ENCODE measurements at places on chromosomes 7 and 10.

DNA sequence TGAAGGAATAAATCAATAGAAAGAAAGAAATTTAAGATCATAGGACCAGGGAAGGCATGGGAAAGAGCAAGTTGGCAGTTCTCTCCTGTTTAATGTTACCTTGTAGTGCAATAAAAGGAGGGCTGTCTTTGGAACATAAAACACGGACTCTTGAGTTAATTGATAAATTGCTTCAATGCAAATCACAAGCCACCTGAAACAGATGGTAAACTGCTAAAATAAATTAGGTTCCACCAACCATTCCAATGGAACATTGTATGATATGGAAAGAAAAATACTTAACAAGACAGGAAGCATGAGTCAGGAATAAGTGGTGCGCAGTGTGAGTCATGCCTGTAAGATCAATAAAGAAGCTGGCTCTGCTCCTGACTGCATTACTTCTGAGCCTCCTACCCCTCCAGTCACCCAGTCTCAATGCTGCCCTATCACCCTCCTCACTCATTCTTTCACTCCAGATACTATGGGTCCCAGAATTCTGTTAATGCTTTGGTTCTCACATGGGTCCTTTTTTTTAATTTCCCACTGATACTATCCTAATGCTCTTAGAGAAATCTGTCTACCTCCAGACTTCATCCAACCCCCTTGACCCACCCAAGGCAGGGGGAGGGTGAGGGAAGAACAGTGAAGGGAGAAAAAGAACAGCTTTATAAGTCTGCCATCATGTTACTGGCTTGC, 78.9 kb downstream of the LRRC17 start:
- DNase-seq: peak; percentile 56

GRCh38 chr7:73626814-73627213, 2.5 kb upstream of the MLXIPL start:
- no peak for DNase-seq

GRCh38 chr10:131546086-131546810, 234.7 kb upstream of the TCERG1L start:
- no peak for DNase-seq

DNA sequence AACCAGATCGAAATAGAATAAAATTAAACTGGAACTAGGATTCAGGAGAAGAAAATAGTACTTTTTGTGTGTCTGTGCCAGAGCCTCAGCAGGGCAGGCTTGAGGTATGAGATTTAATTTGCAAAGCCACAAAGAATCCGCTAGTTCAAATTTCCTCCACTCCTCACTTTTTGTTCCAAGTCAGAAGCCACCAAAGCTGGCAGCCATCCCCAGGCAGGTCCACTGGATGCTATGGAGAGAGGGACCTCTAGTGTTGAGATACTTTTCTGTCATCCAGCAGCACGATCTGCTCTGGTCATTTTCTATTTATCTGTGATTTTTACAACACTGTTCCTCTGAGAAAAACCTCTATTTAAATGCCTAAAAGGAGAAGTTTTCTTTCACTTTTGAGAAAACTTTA, 147.9 kb upstream of the FRMD4A start:
- DNase-seq: peak; percentile 29

GRCh38 chr7:82839555-82839954, 323.1 kb downstream of the PCLO start:
- no peak for DNase-seq

- DNase-seq: peak; percentile 39
These were observed 101.2 kb upstream of the ZNF746 start for GRCh38 chr7:149598721-149599308.

DNA sequence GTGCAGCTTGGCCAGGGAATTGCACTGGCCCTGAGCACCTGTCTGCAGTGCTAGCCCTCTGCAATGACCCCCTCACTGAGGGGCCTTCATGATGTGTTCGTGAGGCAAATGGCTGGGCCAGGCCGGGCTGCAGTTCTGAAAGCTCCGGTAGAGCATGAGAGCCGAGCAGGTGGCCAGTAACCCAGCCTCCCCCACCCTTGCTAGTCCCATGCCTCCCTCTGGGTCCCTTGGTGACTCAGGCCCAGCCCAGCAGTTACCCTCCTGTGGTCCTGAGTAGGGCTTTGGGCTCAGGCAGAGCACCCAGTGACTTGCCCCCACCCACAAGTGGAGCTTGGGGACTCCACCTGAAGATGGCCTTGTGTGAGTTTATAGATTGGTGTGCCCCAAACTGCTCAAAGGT, 16.1 kb upstream of the CSGALNACT2 start:
- DNase-seq: no peak

DNA sequence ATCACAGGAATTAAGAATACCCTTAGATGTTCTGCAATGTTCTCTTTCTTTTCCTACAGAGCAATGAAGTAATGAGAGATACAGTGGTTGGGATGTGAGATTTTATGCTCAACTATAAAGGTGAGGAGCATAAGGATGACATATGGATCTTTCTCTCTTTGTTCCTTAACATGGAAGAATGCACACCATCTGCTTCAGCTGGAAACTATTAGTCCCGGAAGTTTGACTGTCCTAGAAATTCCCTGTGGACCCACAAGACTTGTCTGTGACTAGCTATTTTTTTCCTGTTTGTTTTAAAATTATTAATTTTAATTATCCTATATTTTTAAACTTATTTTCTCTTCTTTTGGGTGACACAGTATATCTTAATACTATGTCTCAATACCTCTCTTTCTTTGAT, 80.2 kb downstream of the DKK1 start:
- no peak for DNase-seq

DNA sequence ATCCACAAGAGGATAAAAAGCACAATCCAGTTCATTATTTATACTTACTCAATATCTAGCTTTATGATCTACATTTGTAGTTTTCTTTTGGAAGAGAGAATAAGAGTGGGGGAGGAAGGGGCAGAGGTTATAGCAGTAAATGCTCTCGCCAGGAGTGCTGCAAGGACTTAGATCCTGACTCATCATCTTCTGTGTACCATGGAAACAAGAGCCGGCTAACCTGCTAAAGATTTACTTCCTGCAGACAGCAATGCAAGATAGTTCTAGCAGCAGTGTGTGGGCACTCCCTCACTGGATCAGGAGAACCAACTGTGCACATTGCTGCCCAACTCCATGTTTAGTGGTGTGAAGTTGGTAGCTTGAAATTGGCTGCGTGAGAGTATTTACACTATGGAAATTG, 47.7 kb upstream of the TRIL start:
- DNase-seq: no peak

DNA sequence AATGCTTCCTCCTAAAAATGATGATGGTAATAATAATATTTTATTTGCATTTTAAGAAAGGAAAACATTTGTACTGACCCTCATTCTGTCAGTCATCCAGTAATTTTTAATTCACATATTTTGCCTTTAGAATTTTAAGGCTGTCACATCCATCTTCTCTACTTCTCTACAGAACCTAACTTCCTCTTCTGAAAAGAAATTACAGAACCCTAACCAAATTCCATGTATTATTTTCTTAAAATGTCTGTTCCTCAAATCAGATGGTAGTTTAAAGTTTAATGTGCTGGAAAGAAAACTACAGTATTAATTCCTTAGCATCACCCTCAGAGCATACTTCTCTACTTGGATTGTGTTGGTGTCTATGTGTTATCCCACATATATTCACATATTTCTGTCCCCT, 9.0 kb downstream of the PIK3CG start:
- DNase-seq: no peak

GRCh38 chr7:67866812-67867211, 870.2 kb downstream of the TYW1 start:
- DNase-seq: no peak

DNA sequence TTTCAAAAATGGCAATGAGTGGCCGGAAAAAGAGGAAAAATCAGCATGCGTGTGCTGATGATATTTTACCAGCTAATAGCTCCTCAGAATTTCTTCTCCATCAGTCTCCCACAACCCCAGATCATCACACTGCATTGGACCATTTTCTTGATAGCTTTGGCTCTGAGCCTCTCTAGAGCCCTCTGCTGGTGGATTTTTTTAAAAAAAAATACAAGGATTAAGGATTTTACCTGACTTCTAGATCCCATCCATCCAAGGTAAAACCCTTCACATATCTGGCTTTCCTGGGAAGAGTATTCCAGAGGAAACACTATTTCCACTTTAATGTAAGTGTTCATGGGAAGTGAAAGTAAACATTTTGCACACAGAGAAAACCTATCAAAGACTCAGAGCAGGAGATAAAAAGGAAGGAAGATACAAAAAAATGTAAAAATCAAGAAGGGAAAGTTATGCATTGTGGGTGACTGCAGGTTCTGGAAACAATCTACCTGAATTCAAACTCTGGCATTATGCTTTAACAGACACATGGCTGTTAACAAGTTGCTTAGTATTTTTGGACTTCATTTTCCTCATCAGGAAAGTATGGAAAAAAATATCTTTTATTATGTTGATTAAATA, 380.9 kb downstream of the LRRTM3 start:
- no peak for DNase-seq

DNA sequence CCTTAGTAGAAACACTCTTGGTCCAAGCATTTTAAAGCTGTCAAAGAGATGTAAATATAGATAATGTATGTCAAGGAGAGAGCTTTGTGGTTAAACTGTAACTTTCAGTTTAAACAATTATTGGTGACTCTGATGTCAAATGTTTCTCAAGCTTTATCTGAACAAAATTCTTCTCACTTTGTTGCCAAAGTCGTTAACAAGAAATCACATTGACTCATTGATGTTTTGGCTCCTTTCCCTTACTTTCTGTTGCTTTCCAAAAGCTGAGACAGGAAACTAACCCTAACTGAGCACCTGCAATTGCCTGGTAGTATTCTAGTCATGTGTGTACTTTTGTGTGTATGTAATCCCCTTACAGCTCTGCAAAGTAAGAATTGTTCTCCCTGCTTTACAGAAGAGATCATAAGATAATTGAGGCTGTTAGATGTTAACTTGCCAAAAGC, 108.5 kb downstream of the CFTR start:
- no peak for DNase-seq

GRCh38 chr10:71731791-71732190, 12.2 kb upstream of the C10orf105 start:
- no peak for DNase-seq

GRCh38 chr7:20296444-20296843, 34.3 kb upstream of the ITGB8 start:
- DNase-seq: no peak

DNA sequence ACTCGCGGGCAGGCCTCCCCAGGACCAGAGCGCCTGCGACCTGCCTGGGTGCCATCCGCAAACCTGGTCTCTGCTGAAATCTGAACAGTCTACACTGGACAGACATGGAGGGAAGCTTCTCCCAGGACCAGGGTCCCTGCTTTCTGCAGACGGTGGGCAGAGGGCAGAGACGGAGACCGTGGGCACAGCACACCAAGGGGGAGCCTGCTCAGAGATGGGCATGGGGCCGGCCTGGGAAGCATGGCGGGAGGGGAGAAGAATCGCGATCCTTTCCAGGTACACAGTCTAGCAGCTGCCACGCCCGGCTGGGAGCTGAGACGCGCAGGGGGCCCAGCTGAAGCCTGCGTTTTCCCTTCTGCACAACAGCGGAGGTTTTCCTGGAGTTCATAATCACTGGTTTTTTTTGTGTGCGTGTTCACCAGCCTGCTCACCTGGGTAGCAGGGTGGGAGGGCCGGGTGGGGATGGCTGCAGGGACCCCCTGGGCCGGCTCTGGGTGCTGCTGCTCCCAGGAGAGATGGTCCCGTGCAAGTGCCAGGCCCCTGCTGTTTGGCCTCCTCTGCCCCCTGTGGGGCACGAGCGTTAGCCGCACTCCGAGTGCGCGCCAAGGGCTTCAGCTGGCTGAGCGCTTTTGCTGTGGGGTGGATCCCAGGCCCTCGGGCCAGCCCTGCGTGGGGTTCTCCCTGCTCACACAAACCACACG, 448.8 kb downstream of the DNAJB6 start:
- no peak for DNase-seq

- DNase-seq: no peak
These were observed 489.4 kb upstream of the SORCS1 start for GRCh38 chr10:107653832-107654287.

- DNase-seq: peak; percentile 87
These were observed 18.7 kb upstream of the ZNF488 start for GRCh38 chr10:47402641-47403301.

DNA sequence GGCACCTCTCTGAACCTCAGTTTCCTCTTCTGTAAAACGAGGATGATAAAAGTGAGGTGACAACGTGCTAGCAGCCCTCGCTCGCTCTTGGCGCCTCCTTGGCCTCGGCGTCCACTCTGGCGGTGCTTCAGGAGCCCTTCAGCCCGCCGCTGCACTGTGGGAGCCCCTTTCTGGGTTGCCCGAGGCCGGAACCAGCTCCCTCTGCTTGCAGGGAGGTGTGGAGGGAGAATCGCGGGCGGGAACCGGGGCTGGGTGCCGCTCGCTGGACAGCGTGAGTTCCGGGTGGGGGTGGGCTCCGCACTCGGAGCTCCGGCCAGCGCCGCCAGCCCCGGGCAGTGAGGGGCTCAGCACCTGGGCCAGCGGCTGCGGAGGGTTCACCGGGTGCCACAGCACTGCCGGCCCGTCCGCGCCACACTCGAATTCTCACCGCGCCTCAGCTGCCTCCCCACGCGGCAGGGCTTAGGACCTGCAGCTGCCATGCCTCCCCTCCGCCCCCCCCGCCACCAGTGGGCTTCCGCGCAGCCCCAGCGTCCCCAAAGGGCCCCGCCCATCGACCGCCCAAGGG, 24.3 kb upstream of the ACSL5 start:
- no peak for DNase-seq

DNA sequence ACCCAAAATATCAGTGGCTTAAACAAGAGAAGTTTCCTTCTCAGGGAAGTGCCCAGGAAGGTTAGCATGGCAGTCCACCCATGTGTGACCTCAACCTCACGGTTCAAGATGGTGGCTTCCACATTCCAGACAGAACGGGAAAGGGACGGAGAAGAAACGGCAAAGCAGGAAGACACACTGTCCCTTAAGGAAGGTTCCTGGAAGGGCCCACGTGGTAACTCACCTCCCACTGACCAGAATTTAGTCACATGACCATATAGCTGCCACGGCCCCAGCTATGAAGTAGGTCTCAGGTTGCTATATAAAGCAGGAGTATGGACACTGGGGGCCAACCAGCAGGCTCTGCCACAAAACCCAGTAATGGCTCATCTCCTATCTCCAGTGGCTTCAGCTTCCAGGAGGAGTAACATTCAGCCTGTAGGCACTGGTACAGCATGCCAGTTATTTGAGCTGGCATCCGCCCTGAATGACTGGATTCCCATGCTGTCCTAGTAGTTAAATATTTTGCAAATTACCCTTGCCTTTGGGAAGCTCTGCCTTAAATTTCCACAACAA, 278.5 kb upstream of the KLF14 start:
- no peak for DNase-seq

GRCh38 chr7:25259487-25260243, 31.4 kb upstream of the NPVF start:
- peak; percentile 74 for DNase-seq

DNA sequence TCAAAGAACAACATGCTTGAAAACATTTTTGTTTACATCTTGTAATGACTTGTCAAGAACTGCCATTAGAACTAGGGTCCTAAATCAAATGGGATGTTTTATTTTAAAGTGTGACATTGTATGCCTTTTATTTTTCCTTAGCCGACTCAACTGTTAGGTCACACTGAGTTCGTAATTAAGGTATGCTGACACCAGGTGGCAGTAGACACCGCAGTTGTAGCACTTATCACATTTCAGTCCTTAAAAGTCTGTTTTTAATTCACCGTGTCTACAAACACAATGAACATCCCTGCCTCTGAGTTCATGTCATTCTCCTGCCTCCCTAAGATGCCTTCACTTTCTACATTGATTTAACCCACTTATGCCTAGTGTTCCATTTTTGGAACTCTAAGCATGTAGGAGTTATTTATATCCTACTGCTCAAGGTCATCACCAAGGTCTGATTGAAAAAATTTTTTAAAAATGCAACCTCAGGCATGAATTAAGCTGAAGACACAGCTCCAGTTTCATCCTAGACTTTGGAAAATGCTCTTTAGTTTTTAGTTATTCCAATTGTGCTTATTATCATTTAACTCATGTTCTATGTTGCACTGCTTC, 186.1 kb downstream of the BMPER start:
- peak; percentile 34 for DNase-seq
